ENCODE measurements at places on chromosomes 3 and 15.

GRCh38 chr3:33144433-33144832, 30.6 kb downstream of the CRTAP start:
- DNase-seq = no peak

DNA sequence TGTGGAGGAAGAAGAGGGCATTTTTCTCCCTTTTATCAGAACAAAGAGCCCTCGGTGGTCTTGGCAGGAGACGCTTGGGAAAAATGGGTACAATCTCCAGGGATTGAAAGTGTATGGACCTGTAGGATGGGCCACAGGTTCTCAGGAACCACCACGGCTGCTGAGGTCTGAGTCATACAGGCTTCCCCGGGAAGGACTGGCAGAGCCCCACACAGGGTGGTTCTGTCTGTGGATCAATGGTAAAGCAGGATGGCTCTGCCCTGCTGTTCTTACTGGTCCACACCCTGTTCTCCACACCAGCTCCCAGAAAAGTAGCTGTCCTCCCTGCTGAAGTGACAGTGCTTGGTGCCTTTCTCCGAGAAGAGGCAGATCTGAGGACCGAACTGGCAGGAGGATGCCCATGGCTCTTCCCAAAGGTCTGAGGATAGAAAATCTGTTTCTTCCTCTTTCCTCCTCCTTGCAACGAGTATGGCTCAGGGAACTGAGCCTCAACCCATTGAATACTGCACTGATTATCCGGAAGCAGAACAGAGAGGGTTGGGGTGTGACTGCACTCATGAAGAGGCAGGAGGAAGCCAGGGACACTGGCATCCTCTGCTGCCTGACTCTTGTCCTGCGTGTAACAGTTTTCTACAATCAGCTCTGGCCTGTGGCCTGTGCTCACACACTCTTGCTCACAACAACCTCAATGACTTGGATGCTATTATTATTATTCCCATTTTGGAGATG, 39.0 kb downstream of the KIF9 start:
- no peak for DNase-seq

- DNase-seq = no peak
Measured at GRCh38 chr3:52200981-52201679, 3.2 kb downstream of the ALAS1 start.

DNA sequence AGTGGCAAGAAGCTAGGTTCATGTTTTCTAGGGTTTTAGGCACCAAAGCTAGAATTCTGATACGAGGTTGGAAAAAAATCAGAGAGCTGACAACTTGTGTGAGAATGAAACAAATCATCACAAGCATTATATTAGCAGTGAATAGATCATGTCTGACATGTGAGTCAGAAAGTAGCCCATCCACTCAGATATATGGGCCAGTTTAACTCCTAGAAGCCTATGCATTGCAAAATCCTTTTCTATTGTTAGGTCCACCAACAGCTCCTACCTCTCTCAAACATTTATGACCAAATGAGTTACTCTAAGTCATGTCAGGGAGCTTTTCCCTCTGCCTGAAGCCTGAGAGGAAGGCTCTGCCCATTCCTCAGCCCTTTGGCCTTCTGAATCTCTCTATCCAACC, 44.0 kb downstream of the KBTBD12 start:
- DNase-seq = no peak

GRCh38 chr3:49237344-49237743, 39.7 kb downstream of the C3orf62 start:
- no peak for DNase-seq

- no peak for DNase-seq
Measured at GRCh38 chr3:62554264-62554799, 181.0 kb upstream of the FEZF2 start.

- DNase-seq = no peak
Measured at GRCh38 chr3:14823910-14824629, 5.3 kb downstream of the FGD5 start.

GRCh38 chr15:83475551-83475950, 28.4 kb downstream of the SH3GL3 start:
- peak; percentile 42 for DNase-seq

- no peak for DNase-seq
Measured at GRCh38 chr3:121724130-121724529, 25.4 kb downstream of the GOLGB1 start.

GRCh38 chr3:131735116-131735515, 232.3 kb upstream of the MRPL3 start:
- DNase-seq = no peak

GRCh38 chr3:119636249-119636648, 24.1 kb downstream of the POPDC2 start:
- DNase-seq = peak; percentile 68

GRCh38 chr15:64665179-64665578, 110.2 kb downstream of the RBPMS2 start:
- peak; percentile 50 for DNase-seq

GRCh38 chr3:187767266-187768012, 22.2 kb upstream of the BCL6 start:
- DNase-seq = peak; percentile 10

DNA sequence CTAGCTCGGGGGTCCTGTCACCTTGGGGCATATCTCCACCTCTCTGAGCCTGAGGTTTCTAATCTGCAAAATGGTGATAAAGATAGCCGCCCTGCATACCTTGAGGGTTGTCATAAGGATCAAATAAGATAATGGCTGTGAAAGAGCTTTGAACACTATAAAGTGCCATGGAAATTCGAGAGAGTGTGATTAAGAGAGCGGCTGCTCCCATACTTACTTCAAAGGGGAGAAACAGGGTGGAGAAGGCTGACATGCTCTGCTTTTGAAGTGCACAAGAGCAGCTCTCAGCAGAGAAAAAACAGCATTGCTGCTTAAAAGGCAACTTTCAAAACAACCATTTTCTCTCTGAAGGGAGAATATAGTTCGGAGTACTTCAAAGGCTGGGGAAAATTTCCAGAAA, 529.2 kb downstream of the EPHB1 start:
- DNase-seq = no peak

DNA sequence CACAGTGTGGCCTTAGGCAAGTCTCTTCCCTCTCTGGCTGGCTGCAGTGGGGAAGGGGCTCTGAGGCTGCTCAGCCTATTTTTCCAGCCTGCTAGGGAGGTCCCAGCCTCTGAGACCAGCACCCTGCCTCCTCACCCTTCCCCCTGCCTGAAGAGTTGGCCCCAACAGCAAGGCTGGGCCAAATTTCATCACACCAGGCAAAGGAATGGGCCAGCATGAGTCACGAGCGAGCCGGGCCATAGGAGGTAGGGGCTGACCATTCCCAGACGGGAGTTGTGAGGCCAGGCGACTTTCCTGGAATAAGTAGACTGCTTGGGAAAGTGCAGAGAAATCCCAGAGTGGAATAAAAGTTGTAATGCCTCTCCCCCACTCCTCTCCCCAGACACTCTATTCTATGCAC, 5.7 kb upstream of the FBLN2 start:
- DNase-seq = peak; percentile 61

DNA sequence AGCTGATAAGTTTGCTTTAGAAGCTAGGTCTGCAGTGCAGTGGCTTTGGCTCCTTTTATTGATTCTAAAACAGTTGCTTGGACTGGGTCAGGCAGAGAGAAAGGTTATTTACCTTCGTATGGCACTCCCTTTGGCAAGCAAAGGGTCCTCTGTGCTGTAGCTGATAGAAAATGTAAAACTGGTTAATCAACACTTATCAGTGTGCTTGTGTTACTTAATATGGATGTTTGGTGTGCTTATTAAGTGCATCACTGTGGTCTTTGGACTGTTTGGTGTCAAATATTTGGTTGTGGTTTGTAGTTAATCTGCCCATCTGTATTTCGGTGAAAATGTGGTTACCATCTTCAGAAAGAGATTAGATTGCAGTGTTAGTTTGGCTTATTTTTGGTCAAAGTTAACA, 16.0 kb downstream of the UBE2E2 start:
- no peak for DNase-seq

DNA sequence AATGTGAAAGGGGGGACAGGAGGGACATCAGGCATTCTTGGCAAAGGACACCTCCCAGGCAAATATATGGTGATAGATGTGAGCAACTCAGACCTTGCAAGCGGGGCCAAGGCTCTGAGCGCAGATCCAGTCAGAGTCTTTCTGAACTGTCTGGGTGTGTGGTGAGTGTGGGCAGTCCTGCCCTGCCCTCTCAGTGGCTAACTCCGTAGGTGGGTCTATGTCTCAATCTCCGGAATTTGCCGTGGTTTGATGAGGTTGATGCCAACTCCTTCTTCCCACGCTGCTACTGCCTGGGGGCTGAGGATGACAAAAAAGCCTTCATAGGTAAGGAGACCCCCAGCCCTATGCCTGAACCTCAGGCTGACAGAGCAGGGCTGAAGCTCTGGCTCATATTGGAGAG, 7.4 kb downstream of the TTLL3 start:
- DNase-seq = no peak

GRCh38 chr3:16249336-16249735, 15.4 kb downstream of the DPH3 start:
- no peak for DNase-seq

- no peak for DNase-seq
Measured at GRCh38 chr3:27963519-27963918, 241.4 kb upstream of the EOMES start.

GRCh38 chr3:138468886-138469285, 34.5 kb downstream of the ESYT3 start:
- DNase-seq = no peak

- no peak for DNase-seq
Measured at GRCh38 chr3:115086344-115086743, 60.7 kb downstream of the ZBTB20 start.

DNA sequence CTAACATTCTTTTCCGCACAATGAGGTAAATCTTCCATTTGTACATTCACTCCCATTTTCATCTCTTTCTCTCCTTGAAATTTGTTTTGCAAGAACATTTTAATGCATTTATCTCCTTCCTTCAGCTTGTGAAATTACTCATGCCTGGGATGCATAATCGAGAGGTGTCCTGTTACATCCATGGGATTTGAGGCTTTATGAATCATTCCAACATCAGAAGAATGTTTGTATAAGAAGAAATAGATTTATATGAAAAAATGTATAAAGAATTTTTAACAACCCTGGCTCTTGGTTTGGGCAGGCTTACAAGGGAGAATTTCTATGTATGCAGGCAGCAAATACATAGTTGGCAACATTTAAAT, 93.2 kb upstream of the MBNL1 start:
- peak; percentile 57 for DNase-seq

- DNase-seq = no peak
Measured at GRCh38 chr3:178075344-178075743, 460.9 kb upstream of the KCNMB2 start.

GRCh38 chr15:101451266-101451799, 38.2 kb downstream of the PCSK6 start:
- no peak for DNase-seq

GRCh38 chr15:58770519-58770856, 614 bp upstream of the MINDY2 start:
- peak; percentile 30 for DNase-seq

DNA sequence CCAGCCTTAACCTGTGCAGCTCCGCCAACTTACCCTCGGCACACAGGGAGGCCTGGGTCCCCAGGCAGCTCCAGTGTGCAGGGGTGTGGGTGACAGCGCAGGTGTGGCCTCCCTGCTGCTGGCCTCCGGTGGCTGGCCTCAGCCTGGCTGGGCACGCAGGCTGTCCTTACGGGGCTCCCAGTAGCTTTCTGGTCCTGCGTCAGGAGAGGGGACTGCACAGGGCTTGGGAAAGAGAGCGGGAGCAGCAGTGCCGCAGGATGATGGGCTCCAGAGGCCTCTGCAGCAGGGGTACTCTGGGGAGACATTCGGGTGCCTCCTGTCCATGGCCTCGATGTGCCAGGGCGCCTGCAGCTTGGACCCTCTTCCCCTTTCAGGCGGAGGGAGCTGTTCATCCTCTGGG, 9.4 kb downstream of the APBA2 start:
- DNase-seq = no peak

DNA sequence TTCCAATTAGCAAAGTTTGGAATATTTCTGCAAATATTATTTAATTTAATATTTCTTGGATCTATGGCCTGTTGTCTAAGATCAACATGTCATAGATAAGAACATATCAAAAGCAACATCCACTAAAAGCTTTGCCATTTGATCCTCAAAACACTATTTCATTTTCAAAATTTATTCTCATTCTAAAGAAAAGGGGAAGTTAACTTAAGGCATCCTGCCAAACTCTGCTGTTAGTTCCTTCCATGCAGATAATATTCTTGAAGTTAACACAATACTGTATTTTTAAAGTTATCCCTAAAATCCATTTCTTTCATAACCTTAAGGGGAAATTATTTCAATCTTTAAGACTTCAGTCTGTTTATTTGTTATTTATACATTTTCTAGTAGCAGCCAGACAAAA, 28.2 kb upstream of the GBE1 start:
- no peak for DNase-seq

GRCh38 chr3:168095611-168096209, at the start of gene GOLIM4:
Gene GOLIM4, minus strand, starts transcription at chr3:168095924. Its CDS starts 639 bp downstream, at chr3:168095285.
- peak; percentile 94 for DNase-seq

DNA sequence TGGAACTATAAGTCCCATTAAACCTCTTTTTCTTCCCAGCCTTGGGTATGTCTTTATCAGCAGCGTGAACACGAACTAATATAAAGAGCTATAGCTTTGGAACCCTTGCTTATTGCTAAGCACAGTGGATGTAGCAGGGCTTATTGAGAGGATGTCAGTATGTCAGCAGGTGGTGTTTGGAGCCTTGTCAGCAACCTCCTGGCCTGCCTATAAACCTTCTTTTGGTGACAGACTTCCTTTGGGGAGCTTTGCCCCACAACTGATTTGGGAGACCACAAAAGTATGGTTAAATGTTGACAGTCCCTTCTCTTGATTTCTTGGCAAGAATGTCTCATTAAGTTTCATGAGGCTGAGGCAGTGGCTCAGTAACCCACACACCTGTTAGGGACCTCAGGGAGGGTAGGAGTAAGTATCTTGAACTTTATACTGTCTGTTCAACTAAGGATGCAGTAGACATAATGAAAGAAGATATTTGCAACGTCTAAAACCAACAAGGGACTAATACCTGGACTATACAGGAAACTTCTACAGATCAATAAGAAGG, 14.8 kb downstream of the CCNDBP1 start:
- no peak for DNase-seq

GRCh38 chr3:46546896-46547440, 19.1 kb downstream of the LRRC2 start:
- DNase-seq = no peak

DNA sequence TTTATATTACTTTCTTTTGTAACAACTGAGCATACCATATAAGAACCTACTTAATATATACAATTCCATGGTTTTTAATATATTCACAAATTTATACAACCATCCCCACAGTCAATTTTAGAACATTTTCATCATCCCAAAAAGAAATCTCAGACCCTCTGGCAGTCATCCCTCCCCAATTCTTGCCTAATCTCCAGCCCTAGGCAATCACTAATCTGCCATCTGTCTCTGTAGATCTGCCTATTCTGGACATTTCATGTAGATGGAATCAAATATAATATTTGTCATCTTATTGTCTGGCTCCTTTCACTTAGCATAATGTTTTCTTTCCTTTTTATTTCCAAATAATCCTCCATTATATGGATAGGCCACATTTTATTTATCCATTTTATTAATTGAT, 92.5 kb downstream of the LARS2 start:
- DNase-seq = no peak

- no peak for DNase-seq
Measured at GRCh38 chr3:46372492-46373359, 2.0 kb downstream of the CCR5 start.

GRCh38 chr15:81781395-81781794, 264.4 kb downstream of the MEX3B start:
- DNase-seq = no peak
